ENCODE measurements at places on chromosomes 1 and 21. TPM values are rescaled to one million over a fixed set of nuclear protein-coding genes. Genes with fewer than 3 reads are reported as not detected.
A peak's percentile ranks its signal among the peaks of the same experiment; 100 is the strongest.

- no peaks in the 10 kb centered on the region for H3K36me3 ChIP-seq
- H3K4me1 ChIP-seq, result peaks cover 27% of the 10 kb centered on the region
- no peak overlapping the region for H3K4me3 ChIP-seq
- DNase-seq, result peak; percentile 43
Observed at GRCh38 chr1:164602480-164603093, 43.6 kb downstream of the PBX1 start.

DNA sequence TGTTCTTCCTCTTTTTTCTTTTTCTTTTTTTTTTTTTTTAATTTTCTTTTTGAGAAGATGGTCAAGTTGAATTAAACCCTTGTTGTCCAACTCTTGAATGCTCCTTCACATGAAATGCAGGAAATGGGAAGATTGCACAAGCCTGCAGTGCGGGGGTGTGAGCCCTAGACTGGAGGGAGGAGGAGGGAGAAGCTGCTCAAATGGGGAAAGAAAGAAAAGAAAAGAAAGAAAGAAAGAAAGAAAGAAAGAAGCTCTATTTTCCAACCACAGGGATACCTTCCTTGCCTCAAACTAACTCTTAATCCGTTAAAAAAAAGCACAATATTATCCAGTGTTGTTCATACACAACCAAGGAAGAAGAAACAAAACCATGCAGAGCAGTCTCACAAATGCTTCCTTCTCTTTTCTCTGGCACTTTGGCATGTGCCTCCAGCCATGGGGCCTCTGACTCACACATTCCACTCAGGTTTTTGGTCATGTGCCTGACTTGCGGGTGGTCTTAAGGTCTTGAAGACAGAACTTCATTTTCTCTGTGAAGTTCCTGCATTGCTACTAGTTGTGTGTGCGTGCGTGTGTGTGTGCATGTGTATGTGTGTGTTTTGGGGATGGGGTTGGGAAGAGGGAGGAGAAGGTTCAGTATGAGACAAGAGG, 276.1 kb downstream of the RPS6KC1 start:
- no peaks in the 10 kb centered on the region for H3K27me3 ChIP-seq
- H3K36me3 ChIP-seq, result no peaks in the 10 kb centered on the region
- DNase-seq, result no peak

DNA sequence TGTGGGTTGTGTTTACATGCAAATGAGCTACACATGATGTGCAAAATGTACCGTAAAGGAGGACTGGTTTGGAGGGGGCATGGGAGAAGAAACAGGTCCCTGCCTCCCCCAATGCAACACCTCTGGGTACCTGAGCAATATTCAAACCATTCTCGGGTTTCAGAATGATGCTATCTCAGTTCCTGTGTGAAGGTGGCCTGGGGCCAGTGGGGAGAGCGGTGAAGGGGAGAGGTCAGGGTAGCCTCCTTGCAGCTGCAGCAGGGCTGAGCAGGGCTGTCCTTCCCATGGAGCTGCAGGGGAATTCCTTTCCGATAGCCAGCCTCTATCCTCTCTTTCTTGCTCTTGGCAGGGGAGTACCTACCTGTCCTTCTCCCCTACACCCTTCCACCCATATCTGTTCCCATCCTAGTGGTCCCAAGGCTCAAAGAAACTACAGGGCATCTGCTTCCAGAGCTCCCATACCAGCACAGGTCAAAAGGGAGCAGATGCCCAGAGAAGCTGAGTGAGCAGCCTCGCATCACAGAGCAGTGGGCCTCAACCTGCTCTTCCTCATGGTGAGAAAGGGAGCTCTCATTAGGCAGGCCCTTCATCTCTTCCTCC, 11.9 kb downstream of the MEF2D start:
- H3K36me3 ChIP-seq, result no peaks in the 10 kb centered on the region
- no peak for DNase-seq
- peak overlapping the region; percentile 72 for H3K27ac ChIP-seq

GRCh38 chr1:181117648-181118449, 29.3 kb downstream of the IER5 start:
- H3K4me1 ChIP-seq, result peaks cover 37% of the 10 kb centered on the region
- H3K27ac ChIP-seq, result peak overlapping the region; percentile 57
- no peak for DNase-seq
- no peaks in the 10 kb centered on the region for H3K27me3 ChIP-seq

- peaks cover 49% of the 10 kb centered on the region for H3K4me1 ChIP-seq
- peaks cover 10% of the 10 kb centered on the region for H3K27me3 ChIP-seq
- DNase-seq, result peak; percentile 32
- no peak overlapping the region for H3K27ac ChIP-seq
- no peaks in the 10 kb centered on the region for H3K36me3 ChIP-seq
- peak overlapping the region; percentile 40 for H3K4me3 ChIP-seq
Observed at GRCh38 chr1:52633291-52633754, 355 bp downstream of the SHISAL2A start.

GPR161 gene
- 9.3 TPM for total RNA-seq

GRCh38 chr1:117017648-117018047, 16.1 kb downstream of the CD101 start:
- no peaks in the 10 kb centered on the region for H3K36me3 ChIP-seq
- H3K27me3 ChIP-seq, result no peaks in the 10 kb centered on the region
- no peaks in the 10 kb centered on the region for H3K4me1 ChIP-seq

G0S2 gene
- 10.6 TPM for total RNA-seq

AMY1C gene
- total RNA-seq, result 3.7 TPM

IVL gene
- 0.12 TPM for total RNA-seq

DNA sequence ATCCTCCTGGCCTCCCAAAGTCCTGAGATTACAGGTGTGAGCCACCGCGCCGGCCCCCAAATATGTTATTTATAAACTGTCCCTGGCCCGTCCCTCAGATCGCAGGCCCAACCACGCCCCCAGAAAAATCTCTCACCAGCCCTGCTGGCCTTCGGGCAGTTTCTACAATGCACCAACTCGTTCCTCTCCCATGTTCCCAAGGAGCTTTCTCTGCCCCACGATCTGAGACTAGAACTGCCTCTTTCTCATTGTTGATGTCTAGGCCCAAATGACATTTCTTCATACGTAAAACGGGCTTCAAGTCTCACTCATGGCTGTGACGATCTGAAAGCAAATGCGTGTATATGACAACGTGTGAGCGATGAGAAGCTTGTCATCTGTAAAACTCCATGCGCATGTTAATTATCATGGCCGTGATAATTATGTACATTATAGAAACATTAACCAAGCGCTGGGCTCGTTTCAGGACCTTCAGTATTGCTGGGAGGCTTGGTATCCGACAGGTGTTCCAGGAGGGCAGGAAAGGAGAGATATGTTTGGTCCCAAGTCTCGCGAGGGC, 748 bp upstream of the NIPAL3 start:
- no peaks in the 10 kb centered on the region for H3K36me3 ChIP-seq
- H3K27ac ChIP-seq, result peak overlapping the region; percentile 74
- H3K4me1 ChIP-seq, result peaks cover 21% of the 10 kb centered on the region

KRTAP10-10 gene
- not detected for total RNA-seq

C1orf115 gene
- total RNA-seq, result 13.1 TPM

CNTN2 gene
- not detected for total RNA-seq

DNA sequence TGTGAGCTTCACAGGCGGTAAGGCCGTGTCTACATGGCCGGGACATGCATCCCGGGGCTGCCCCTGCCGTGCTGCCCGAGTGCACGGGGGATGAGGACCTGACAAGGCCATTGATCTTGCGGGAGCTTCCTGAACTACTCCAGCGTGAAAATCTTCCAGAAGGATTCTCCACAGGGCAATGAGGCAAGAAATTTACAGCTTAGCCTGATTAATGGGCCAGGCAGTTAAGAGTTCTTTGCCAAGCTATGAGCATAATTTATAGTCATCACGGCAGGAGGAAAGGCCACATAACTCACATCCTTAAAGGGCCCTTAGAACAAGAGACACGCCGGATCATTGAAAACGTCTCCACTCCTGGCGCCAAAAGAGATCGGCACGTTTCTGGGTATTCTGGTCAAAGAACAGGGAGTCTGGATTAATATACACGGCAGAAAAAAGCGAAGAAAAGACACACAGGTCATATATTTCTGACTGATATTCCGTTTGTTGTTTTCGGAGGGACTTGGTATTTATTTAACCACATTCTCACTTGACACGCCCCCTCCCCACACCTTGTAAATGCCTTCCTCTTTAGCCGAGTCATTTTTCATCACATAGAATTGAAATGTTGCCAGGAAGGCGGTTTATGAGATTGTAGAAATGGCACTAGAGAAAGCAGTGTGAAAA, 180.5 kb downstream of the DYRK1A start:
- DNase-seq, result no peak
- H3K4me1 ChIP-seq, result peaks cover 5% of the 10 kb centered on the region
- H3K36me3 ChIP-seq, result no peaks in the 10 kb centered on the region

- no peak for DNase-seq
- no peaks in the 10 kb centered on the region for H3K4me1 ChIP-seq
- no peaks in the 10 kb centered on the region for H3K36me3 ChIP-seq
- H3K4me3 ChIP-seq, result no peak overlapping the region
- H3K27ac ChIP-seq, result no peak overlapping the region
Observed at GRCh38 chr1:203137324-203137723, 9.8 kb downstream of the ADORA1 start.

DNA sequence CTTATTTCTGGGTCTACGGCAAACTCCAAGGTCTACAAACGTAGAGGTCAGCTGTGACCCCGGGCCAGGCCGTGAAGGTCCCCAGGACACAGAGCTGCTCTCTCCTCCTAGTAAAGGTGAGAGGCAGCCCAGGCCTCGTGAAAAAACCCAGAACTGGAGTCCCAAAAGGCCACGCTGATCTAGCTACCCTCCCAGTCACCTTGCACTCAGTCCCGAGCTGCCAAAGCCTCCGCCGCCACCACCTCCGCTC, 125 bp downstream of the ATP5PF start:
- H3K4me1 ChIP-seq, result peaks cover 36% of the 10 kb centered on the region
- peak overlapping the region; percentile 98 for H3K27ac ChIP-seq
- no peaks in the 10 kb centered on the region for H3K27me3 ChIP-seq

DNA sequence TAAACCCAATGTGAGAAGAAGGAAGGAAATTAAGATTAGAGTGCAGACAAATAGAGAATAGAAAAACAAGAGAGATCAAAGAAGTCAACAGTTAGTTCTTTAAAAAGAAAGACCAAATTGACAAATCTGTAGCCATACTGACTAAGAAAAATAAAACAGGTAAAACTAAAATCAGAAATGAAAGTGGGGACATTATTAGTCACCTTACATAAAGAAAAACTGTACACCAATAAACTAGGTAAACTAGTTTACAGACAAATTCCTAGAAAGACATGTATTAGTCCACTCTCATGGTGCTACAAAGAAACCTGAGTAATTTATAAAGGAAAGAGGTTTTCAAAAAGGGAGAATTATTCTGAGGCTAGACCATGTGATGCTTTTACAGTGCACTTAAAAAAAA, 22.3 kb downstream of the BLZF1 start:
- DNase-seq, result no peak
- no peaks in the 10 kb centered on the region for H3K4me1 ChIP-seq
- H3K36me3 ChIP-seq, result no peaks in the 10 kb centered on the region
- no peak overlapping the region for H3K27ac ChIP-seq

GRCh38 chr1:112625696-112626095, 6.1 kb downstream of the CAPZA1 start:
- peaks cover 98% of the 10 kb centered on the region for H3K4me1 ChIP-seq
- no peaks in the 10 kb centered on the region for H3K36me3 ChIP-seq
- no peak for DNase-seq
- H3K4me3 ChIP-seq, result no peak overlapping the region
- H3K27me3 ChIP-seq, result no peaks in the 10 kb centered on the region
- H3K27ac ChIP-seq, result peak overlapping the region; percentile 28
